SK-N-SH (cell line): ENCODE measurements at places on chromosomes 1 and 21. TPM values are rescaled to one million over a fixed set of nuclear protein-coding genes. Genes with fewer than 3 reads are reported as not detected.

The NID1 gene
- polyA plus RNA-seq: 49.3 and 74.3 TPM in 2 replicates

The ASTN1 gene
- polyA plus RNA-seq: 0.13 and 0.29 TPM in 2 replicates

The MTARC2 gene
- 6.0 and 6.1 TPM in 2 replicates for polyA plus RNA-seq

The ERMAP gene
- polyA plus RNA-seq: 10.4 and 13.4 TPM in 2 replicates

The TEDDM1 gene
- polyA plus RNA-seq: not detected in 2 replicates

The LRRN2 gene
- polyA plus RNA-seq: not detected in 2 replicates

The RER1 gene
- polyA plus RNA-seq: 181 and 189 TPM in 2 replicates

The KLHDC8A gene
- 0.02 and 0.03 TPM in 2 replicates for polyA plus RNA-seq

The RAD54L gene
- 11.5 and 13.4 TPM in 2 replicates for polyA plus RNA-seq

The NPR1 gene
- 0.05 and 0.12 TPM in 2 replicates for polyA plus RNA-seq

The CRYBG2 gene
- 0.08 and 0.49 TPM in 2 replicates for polyA plus RNA-seq

The DISC1 gene
- polyA plus RNA-seq: 1.7 and 2.1 TPM in 2 replicates

The KRTAP24-1 gene
- not detected in 2 replicates for polyA plus RNA-seq

The FLG2 gene
- polyA plus RNA-seq: not detected in 2 replicates
